IPS DF 19.7 (cell line): ENCODE measurements at places on chromosomes 3 and 15.

- DNase-seq, result no peak
Measured at GRCh38 chr3:144308396-144308795, 336.8 kb downstream of the DIPK2A start.

DNA sequence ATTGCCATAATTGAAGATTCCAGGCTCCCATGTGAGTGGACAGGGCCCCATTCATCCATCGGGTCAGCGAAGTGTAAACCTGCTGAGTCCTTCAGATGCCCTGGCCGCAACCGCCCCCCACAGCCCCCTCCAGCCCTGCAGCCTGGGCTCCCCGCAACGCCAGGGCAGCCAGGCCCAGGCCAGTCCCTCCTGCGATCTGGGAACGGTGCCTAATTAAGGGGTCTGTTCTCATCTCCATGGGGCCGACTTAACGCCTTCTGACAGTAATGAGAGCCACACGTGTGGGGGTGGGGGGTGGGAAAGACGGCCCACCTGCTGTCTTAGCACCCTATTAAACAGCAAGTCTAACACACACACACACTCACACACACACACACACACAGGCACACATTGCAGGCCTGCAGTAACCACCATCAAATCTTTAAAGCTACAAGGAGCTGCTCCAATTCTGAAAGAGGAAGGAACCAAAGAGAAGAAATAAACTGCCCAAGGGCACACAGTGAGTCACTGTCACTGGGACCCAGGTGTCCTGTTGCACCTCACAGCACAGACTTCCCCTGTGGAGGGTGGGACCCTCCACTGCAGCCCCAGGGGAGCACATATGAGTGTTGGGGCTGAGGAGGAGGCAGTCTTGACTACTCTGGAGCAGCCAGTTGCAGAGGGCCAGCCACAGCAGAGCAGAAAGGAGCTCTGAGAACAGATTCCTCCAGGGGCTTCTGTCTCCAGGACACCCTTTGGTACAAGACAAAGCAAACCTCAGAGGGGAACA lies 31.8 kb upstream of the HES1 start:
- no peak for DNase-seq

- DNase-seq, result no peak
Measured at GRCh38 chr3:152185891-152186630, 82.7 kb upstream of the MBNL1 start.

- DNase-seq, result no peak
Measured at GRCh38 chr15:59516655-59517461, 78.9 kb downstream of the FAM81A start.

GRCh38 chr3:2603692-2604289 lies 505.1 kb downstream of the CNTN4 start:
- no peak for DNase-seq

DNA sequence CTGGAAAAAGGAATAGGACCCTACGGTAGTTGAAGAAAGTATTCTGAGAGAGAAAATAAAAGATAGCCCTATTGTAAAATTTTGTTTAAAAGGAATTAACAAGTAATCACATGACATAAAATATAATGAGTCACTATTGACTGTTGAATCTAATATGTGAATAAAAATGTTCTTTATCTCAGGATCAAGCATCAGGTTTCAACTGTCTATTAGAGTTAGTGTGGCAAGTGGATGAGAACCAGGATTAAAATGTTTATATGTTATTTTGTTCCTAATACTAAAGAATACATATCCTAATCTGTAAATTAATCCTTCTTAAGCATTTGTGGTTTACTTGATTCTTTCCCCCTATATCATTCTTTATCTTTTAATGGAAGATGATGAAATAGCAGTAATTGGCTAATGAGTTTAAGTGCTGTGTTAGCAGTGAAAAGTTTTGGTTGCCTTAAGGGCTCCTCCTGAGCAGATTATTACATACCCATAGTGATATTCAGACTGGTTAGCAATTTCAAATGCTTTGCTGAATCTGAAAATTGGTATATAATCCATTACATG lies 101.8 kb upstream of the BCHE start:
- DNase-seq, result no peak

DNA sequence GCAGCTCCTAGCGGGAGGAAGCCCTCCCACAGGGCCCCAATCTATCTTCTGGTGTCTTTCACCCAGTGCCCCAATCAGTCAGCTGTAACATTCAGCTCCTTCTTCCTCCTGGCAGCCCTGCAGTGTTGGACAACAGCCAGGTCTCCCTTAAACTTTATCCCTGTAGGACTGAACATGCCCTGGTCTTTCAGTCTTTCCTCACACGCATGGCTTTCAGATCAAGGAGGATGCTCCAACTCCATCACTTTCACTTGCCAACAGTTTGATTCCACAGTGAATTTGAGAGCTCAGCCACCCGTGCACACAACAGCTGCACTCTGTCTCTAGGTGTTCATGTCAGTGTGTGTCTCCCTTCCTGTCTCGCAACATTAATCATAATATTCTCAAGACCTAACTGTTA lies 28.5 kb upstream of the LRRC34 start:
- DNase-seq, result no peak

GRCh38 chr3:27310688-27311087 lies 58.5 kb downstream of the NEK10 start:
- DNase-seq, result no peak

- no peak for DNase-seq
Measured at GRCh38 chr3:32411442-32411841, 19.8 kb downstream of the CMTM7 start.

- DNase-seq, result no peak
Measured at GRCh38 chr3:127755305-127755681, 67.0 kb downstream of the MGLL start.

DNA sequence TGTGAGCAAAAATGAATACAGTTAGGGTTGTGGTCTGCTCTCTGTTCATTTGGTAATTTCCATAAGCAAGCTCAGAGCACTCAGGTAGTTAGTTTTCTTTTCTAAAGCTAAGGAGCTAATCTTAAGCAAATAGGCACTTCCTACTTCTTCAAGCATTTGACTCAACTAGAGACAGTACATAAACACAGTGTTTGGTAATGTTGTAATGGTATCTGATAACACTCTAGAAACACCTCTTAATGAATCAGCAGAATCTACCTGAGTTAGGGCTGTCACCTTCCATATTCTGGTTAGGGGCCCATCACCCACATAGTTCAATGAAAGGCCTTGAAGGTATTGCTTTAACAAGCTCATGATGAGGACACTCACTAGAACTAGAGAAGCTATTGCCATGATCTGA lies 83.1 kb downstream of the PLCH1 start:
- DNase-seq, result no peak

- no peak for DNase-seq
Measured at GRCh38 chr3:184559336-184559735, 2.2 kb upstream of the EPHB3 start.
